ENCODE measurements at places on chromosomes 4 and X. TPM values are rescaled to one million over a fixed set of nuclear protein-coding genes. Genes with fewer than 3 reads are reported as not detected.

CXCL5 gene
- not detected for total RNA-seq

UCP1 gene
- not detected for total RNA-seq

- no peak overlapping the region for H3K4me3 ChIP-seq
- peaks cover 19% of the 10 kb centered on the region for H3K4me1 ChIP-seq
- H3K27ac ChIP-seq, result peak overlapping the region; percentile 25
- H3K36me3 ChIP-seq, result no peaks in the 10 kb centered on the region
- no peak for DNase-seq
- no peaks in the 10 kb centered on the region for H3K27me3 ChIP-seq
Measured at GRCh38 chr4:15149839-15150592, 147.7 kb downstream of the CPEB2 start.

DNA sequence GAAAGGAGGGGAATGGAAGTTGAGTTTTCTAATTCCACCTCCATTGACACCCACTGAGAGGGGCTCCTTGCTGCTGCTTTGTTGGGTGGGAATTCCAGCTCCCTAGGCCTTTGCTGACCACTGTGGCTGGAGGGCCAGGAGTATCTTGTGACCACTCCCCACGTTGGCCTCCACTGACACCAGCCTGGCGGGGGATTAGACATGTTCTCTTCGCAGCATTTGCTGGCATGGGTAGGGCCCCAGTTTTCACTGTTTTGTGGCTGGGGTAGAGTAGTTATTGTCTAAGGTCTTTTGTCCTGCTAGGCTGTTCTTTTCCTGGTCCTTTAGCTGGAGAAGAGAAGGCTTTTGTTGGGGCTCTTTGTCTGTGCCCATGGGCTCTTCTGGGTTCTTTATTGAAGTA lies 116.7 kb downstream of the CDKL5 start:
- no peak overlapping the region for H3K27ac ChIP-seq
- no peak overlapping the region for H3K4me3 ChIP-seq
- no peaks in the 10 kb centered on the region for H3K4me1 ChIP-seq
- no peak for DNase-seq
- H3K36me3 ChIP-seq, result no peaks in the 10 kb centered on the region
- no peaks in the 10 kb centered on the region for H3K27me3 ChIP-seq

DNA sequence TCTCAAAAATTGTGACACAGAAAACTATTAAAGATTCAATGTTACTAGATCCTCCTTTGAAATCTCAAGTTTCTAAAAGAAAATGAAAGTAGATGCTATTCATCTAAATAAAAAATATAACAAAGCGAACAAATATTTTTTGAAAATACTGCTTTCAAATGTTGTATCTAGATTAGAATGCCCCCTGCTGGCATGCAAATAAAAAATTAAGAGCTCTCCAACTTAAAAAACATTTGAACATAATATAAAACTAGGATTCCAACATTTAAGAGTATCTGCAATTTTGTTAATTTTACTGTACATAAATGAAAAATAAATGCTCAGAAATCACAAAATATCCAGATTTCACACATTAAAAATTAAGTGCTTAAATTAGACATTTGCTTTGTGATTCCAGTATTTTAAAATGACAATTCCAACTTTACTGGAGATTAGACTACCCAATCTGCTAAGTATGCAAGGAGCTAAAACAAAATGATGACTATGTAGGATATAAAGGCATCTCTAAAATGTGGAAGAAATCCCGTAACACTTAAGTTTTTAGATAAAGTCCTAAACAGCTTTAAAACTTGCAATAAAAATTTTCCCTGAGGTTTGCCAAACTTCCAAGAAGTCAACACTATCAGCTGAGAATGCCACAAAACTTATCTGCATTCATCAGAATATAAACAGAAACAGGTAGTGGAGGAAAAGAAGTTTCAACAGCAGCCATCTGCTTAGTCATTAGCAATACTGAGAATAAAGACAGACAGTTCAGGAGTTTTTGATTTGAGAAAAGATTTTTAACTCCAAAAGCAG lies 32.7 kb downstream of the DHX15 start:
- H3K4me3 ChIP-seq, result no peak overlapping the region
- no peak overlapping the region for H3K27ac ChIP-seq
- H3K36me3 ChIP-seq, result peaks cover 39% of the 10 kb centered on the region
- no peak for DNase-seq

- peaks cover 11% of the 10 kb centered on the region for H3K36me3 ChIP-seq
- H3K27ac ChIP-seq, result no peak overlapping the region
- H3K27me3 ChIP-seq, result no peaks in the 10 kb centered on the region
- H3K4me3 ChIP-seq, result no peak overlapping the region
- DNase-seq, result no peak
Measured at GRCh38 chr4:169645627-169646026, 25.2 kb downstream of the CLCN3 start.

SHROOM3 gene
- 6.9 TPM for total RNA-seq

SCML2 gene
- total RNA-seq, result 2.2 TPM
